ENCODE measurements at places on chromosomes 1 and 21. TPM values are rescaled to one million over a fixed set of nuclear protein-coding genes. Genes with fewer than 3 reads are reported as not detected.

Gene PPIAL4G
- total RNA-seq: 0.10 TPM

Gene GABRD
- total RNA-seq: 8.2 TPM

Gene NGF
- not detected for total RNA-seq

Gene RCC1
- 19.3 TPM for total RNA-seq

Gene AK5
- not detected for total RNA-seq

Gene GPX7
- total RNA-seq: 8.9 TPM

Gene HOOK1
- 5.3 TPM for total RNA-seq

DNA sequence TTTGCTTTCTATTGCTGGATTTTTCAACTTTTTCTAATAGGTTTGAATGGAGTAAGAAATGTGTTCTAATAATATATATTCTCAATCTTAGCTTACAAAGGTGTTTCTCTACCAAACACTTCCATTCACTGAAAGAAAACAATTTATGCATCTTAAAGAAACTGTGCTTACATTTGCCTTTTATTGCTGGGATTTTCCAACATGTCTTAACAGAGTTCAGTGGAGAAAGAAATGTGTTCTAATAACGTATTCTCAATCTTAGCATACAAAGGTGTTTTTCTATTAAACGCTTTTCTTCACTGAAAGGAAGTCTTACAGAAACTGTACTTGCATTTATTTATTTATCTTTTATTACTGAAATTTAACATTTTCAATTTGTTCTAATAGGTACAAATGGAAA lies 5.6 kb downstream of the CD53 start:
- H3K27ac ChIP-seq: no peak overlapping the region
- H3K36me3 ChIP-seq: no peaks in the 10 kb centered on the region
- no peak overlapping the region for H3K4me3 ChIP-seq
- H3K4me1 ChIP-seq: no peaks in the 10 kb centered on the region

DNA sequence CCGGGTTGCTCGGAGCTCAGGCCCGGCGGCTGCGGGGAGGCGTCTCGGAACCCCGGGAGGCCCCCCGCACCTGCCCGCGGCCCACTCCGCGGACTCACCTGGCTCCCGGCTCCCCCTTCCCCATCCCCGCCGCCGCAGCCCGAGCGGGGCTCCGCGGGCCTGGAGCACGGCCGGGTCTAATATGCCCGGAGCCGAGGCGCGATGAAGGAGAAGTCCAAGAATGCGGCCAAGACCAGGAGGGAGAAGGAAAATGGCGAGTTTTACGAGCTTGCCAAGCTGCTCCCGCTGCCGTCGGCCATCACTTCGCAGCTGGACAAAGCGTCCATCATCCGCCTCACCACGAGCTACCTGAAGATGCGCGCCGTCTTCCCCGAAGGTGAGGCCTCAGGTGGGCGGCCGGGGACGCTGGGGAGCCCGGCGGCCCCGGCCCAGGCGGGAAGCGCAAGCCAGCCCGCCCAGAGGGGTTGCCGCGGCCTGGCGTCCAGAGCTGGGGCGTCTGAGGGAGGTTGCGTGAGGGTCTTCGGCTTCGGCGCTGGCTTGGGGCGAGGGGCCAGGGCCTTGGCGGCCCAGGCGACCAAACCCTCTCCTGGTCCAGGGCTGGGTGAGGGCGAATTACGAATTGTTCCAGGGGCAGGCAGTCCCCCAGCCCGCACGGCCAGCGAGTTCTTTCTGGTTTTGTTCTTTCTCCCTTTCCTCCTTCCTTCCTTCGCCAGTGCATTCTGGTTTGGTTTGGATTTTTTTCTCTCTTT lies 805 bp downstream of the SIM2 start:
- H3K27me3 ChIP-seq: peaks cover 98% of the 10 kb centered on the region
- H3K4me1 ChIP-seq: peaks cover 51% of the 10 kb centered on the region
- H3K36me3 ChIP-seq: no peaks in the 10 kb centered on the region
- no peak overlapping the region for H3K27ac ChIP-seq
- peak; percentile 72 for DNase-seq

DNA sequence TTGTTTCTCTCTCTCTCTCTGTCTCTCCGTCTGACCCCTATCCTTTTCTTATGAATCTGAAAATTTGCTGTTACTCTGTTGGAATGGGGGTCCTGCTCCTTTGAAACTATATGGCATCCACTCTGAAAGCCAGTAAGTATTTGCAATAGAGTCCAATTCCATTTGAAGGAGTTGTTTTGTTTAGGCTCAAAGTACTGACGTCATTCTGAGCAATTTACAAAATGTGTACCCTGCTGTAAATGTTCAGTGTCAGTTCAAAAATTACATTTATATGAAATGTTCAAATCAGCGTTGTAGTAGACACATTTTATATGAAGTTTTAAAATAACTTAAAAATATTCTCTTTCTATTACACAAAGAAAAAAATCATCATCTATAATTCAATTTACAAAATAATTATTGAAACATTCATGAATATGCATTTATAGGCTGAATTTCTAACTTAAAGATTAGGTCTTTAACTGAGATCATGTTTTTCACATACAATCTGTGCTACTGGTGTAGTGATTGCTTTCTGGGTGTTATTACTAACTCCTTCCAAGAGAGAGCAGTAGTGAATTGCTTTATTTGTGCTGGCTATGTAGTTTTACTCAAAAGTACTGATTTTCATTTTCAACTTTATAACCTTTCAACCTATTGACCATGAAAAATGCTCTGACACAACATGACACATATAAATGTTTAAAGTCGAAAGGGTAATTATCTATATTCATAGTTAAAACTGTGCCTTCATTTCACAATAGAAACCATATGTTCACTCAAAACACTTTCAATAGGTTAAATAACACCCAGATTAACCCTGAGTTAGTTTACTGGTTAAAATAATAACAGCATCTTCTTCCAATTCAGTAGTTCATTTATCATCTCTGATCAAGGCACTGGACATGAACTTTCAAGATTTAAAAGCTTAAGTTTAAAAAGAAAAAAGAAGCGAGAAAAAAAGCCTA lies 253.1 kb upstream of the ADGRL4 start:
- no peak overlapping the region for H3K27ac ChIP-seq
- H3K36me3 ChIP-seq: no peaks in the 10 kb centered on the region
- H3K4me3 ChIP-seq: no peak overlapping the region
- H3K27me3 ChIP-seq: no peaks in the 10 kb centered on the region
- H3K4me1 ChIP-seq: no peaks in the 10 kb centered on the region

DNA sequence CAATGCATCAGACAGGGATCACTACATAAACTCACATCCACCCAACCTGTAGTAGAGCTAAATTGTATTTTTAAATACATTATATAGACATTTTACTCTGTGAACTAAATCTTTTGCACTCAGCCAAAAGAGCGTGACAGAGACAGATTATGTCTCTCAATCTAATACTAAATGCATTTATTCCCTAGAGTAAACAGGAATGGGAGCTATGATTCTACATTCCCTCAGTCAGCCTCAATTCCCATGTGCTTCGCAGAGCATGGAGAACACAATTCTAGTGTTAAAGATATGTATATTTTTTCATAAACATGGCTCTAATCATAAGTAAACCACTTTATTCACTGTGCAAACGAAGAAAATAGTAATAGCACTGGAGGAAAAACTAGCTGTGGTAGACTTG lies 16.5 kb downstream of the PIGK start:
- no peaks in the 10 kb centered on the region for H3K27me3 ChIP-seq
- H3K36me3 ChIP-seq: no peaks in the 10 kb centered on the region
- H3K4me1 ChIP-seq: no peaks in the 10 kb centered on the region
- no peak overlapping the region for H3K27ac ChIP-seq
- no peak overlapping the region for H3K4me3 ChIP-seq

GRCh38 chr1:111778541-111779051 lies 22.9 kb downstream of the DDX20 start:
- no peaks in the 10 kb centered on the region for H3K36me3 ChIP-seq
- H3K4me3 ChIP-seq: no peak overlapping the region
- no peaks in the 10 kb centered on the region for H3K4me1 ChIP-seq
- no peak overlapping the region for H3K27ac ChIP-seq
- no peaks in the 10 kb centered on the region for H3K27me3 ChIP-seq
- DNase-seq: no peak

GRCh38 chr1:89918794-89919155 lies 76.1 kb upstream of the ZNF326 start:
- no peaks in the 10 kb centered on the region for H3K27me3 ChIP-seq
- no peak overlapping the region for H3K27ac ChIP-seq
- no peaks in the 10 kb centered on the region for H3K4me1 ChIP-seq
- no peak overlapping the region for H3K4me3 ChIP-seq
- no peak for DNase-seq

- DNase-seq: no peak
- H3K27ac ChIP-seq: no peak overlapping the region
- no peaks in the 10 kb centered on the region for H3K36me3 ChIP-seq
- no peaks in the 10 kb centered on the region for H3K27me3 ChIP-seq
Observed at GRCh38 chr21:16540966-16541727, 811.4 kb downstream of the USP25 start.

- H3K27me3 ChIP-seq: no peaks in the 10 kb centered on the region
- H3K4me1 ChIP-seq: peaks cover 43% of the 10 kb centered on the region
- peaks cover 5% of the 10 kb centered on the region for H3K36me3 ChIP-seq
- peak overlapping the region; percentile 26 for H3K27ac ChIP-seq
- H3K4me3 ChIP-seq: no peak overlapping the region
Observed at GRCh38 chr1:91685994-91686393, 185.3 kb downstream of the CDC7 start.

- H3K4me3 ChIP-seq: no peak overlapping the region
- peaks cover 6% of the 10 kb centered on the region for H3K4me1 ChIP-seq
- H3K27me3 ChIP-seq: no peaks in the 10 kb centered on the region
- H3K36me3 ChIP-seq: no peaks in the 10 kb centered on the region
- DNase-seq: peak; percentile 84
Observed at GRCh38 chr21:38289705-38290485, 33.1 kb downstream of the KCNJ15 start.

GRCh38 chr1:14372526-14372925 lies 226.0 kb upstream of the KAZN start:
- H3K4me3 ChIP-seq: no peak overlapping the region
- no peaks in the 10 kb centered on the region for H3K27me3 ChIP-seq
- H3K36me3 ChIP-seq: no peaks in the 10 kb centered on the region
- no peak overlapping the region for H3K27ac ChIP-seq
- no peaks in the 10 kb centered on the region for H3K4me1 ChIP-seq
